Upper lobe of right lung (tissue), 1 donor: ENCODE measurements at places on chromosomes 13 and 19.

DNA sequence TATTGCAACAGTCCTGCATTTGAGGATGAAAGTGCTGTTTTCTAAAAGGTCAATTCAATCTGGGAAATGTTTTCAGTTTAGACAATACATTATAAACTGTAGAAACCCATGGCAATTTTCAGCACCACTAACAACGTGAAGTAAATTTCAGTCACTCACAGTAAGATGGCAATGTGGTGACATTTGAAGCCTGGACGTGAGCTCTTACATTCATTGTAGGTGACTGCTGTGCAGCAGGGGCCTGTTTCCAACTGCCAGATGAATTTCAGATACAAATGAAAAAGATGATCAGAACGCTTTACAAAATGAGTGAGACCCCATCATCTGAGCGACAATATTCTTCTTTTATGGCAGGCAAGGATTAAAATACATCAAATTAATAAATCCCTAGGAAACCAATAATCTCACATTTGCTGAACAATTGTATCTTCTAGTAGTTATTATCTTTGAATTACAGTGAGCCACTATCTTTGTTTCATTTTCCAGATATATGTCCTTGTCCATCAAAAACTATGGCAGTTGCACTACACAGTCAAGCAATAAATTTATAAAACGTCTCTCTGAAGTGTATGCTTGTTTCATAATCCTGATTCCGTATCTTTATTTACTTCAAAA is 1816.8 kb downstream of the OLFM4 start:
- DNase-seq, result no peak

GRCh38 chr19:52691215-52691610 is 43.6 kb downstream of the ZNF611 start:
- DNase-seq, result no peak

GRCh38 chr13:30898678-30899241 is 7.3 kb upstream of the MEDAG start:
- DNase-seq, result no peak

- DNase-seq, result peak; percentile 34
These were observed 82.5 kb downstream of the CHST8 start for GRCh38 chr19:33704271-33704670.

- peak; percentile 65 for DNase-seq
These were observed 2.7 kb upstream of the MADCAM1 start for GRCh38 chr19:493391-494170.

DNA sequence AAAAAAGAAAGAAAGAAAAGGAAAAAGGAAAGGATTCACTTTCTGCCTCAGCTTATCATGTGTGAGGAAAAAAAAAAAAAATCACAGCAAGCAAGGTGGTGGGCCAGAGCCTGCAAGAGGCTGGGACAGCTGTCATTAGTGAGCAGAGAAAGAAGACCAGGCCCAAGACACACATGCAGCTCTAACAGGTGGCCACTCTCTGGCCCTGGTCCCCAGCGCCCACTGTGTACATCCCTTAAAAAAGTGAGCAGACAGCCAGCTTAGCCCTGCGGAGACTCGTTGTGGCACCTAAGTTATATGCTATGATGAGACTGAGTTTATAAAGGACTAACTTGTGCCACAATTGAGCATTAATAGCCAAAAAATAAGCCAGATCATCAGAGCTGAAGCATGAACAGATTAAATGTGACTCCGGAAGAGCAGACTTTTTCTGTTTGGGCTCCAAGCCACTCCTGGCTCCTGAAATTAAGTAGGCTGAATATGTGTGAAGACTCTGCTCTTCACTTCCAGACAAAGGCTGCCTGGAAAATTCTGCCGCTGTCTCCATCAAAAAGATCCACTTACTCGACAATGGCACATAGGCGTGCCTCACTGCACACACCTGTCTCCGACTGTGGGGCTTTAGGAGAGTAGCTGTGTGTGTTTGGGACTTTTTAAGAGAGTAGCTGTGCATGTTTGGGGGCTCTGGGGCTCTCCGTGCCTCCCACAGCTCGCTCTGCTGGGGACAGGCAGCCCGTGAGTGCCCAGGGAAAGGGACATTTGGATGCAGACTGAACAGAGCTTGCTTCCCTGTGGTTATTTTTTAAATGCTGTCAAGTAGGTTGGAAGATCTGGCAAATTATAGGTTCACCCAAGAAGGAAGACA is 55.0 kb downstream of the LATS2 start:
- peak; percentile 10 for DNase-seq

DNA sequence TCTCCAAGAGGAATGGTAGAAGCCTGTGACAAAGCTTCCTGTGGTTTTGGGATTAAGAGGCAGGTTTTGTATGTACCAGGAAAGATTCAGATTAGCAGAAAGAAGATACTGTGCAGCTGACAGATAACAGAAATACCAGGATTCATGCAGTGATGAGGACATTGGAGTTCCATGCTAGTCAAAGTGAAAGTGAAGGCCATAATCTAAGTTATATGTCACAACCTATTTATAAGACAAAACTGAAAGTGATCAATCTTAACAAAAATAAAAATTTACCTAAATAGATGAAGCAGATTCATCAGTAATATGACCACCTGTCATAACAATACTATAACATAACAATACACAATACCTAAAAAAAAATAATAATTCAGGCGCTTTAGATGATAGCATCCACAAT is 1305.2 kb upstream of the PCDH9 start:
- no peak for DNase-seq

- DNase-seq, result no peak
These were observed 116.6 kb upstream of the UQCRFS1 start for GRCh38 chr19:29329460-29330134.
